ENCODE measurements at places on chromosomes 2 and 18.

- DNase-seq = no peak
Measured at GRCh38 chr18:54806526-54806925, 21.8 kb upstream of the RAB27B start.

- peak; percentile 6 for DNase-seq
Measured at GRCh38 chr18:1663879-1664705, 759.4 kb downstream of the ADCYAP1 start.

DNA sequence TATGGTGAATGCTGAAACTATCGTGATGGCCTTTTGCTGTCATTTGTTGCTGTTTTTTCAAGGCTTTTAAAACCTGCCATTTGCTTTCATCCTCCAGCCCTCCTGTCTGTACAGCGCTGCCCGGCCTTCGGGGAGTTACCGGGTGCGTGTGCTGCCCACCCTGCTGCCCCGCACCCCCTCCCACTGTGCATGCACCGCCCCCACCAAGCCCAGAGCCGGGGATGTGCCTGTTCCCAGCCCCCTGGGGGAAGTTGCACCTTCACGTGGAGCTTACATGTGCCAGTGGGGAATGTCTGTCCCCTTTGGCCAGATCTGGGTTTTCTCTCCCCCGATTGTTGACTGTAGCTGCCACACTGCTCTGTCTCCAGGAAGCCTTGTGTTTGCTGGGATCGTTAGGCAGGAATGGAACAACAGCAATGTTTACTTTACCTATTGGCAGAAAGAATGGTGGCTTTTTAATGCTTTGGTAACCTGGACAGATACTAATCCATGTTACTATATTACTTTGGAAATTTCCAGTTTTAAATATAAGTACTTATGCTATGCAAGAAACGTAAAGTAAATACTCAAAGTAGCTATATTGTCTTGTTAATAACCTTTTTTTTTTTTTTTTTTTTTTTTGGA lies 64.8 kb upstream of the RBM44 start:
- peak; percentile 92 for DNase-seq

GRCh38 chr2:154623819-154624218 lies 74.7 kb upstream of the KCNJ3 start:
- no peak for DNase-seq

- DNase-seq = peak; percentile 60
Measured at GRCh38 chr2:188293601-188294351, 2.1 kb downstream of the GULP1 start.

GRCh38 chr2:170271340-170271739 lies 93.4 kb downstream of the MYO3B start:
- peak; percentile 68 for DNase-seq

DNA sequence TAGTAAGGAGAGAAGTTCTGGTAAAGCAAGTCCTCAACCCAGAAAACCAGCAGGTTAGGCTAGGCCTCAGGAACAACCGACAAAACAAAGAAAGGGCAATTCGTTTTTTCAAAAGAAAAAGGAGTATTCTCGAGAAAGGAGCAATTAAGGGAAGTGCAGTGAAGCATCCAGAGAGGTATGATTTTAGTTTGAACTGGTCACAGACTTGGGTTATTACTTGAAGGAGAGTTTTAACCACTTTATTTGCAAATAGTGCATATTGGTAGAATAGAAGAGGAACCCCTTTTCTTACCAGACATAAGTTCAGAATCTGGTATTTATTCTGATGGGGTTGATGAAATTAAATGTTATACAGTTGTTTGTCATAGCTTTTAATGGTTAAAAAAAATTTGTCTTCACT lies 110.0 kb upstream of the GCFC2 start:
- no peak for DNase-seq

GRCh38 chr2:121483846-121484245 lies 46.8 kb upstream of the RNU4ATAC start:
- DNase-seq = no peak

- no peak for DNase-seq
Measured at GRCh38 chr18:63970809-63971205, 926 bp downstream of the SERPINB8 start.

DNA sequence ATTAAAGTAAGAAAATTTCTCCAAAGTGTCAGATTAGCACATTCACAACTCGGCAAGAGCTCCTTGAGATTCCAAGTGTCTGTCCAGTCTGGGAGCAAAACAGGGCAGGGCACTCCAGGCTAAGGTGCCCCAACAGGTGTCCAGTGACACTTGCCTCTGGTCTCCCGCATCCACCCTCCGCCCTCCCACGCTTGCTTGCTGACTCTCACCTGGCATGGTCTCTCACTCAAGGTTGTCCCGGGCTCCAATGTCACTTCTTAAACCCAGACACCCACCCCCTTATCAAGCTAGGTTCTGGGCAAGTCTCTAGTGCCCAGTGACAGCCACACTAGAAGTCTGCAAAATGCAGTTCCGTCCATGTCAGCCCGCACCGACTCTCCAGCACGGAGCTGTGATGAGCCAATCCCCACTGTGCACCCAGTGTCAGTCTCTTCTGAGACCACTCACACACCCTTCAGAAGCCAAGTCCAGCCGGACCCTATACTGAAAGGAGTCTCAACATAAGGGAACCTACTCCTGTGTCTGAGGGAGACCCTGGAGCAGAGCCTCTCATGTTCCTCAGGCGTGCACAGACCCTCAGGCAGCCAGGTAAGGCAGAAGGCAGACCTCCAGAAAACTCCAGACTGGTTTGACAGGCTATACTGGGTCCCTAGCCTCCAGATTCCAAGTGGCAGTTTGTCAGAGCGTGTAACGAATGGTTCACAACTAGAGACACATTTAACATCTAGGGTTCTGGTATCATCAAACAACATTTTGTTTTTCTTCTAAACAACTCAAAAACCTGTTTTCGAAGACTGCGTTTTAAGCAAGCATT lies 45.6 kb downstream of the HDLBP start:
- no peak for DNase-seq

GRCh38 chr2:4356109-4356508 lies 652.7 kb downstream of the DCDC2C start:
- no peak for DNase-seq

- no peak for DNase-seq
Measured at GRCh38 chr2:10342245-10342951, 39.7 kb downstream of the HPCAL1 start.

DNA sequence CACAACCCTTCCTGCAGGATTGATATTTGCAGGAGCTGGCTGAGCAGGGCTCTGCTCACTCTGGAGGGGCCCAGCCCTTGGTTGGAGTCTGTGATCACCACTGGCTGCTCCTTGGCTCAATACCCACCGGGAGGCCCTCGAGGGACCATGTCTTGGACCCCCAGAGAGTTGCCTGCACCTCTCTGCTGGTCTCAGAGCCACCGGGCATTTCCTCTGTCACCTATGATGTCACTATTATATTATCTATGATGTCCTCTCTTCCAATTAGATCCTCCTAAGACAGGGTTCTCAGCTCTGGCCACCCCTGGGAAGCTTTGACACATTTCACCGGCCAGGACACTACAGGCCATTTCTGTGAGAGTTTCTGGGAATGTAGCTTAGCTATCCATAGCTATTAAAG lies 113.1 kb downstream of the PDCL3 start:
- DNase-seq = no peak

DNA sequence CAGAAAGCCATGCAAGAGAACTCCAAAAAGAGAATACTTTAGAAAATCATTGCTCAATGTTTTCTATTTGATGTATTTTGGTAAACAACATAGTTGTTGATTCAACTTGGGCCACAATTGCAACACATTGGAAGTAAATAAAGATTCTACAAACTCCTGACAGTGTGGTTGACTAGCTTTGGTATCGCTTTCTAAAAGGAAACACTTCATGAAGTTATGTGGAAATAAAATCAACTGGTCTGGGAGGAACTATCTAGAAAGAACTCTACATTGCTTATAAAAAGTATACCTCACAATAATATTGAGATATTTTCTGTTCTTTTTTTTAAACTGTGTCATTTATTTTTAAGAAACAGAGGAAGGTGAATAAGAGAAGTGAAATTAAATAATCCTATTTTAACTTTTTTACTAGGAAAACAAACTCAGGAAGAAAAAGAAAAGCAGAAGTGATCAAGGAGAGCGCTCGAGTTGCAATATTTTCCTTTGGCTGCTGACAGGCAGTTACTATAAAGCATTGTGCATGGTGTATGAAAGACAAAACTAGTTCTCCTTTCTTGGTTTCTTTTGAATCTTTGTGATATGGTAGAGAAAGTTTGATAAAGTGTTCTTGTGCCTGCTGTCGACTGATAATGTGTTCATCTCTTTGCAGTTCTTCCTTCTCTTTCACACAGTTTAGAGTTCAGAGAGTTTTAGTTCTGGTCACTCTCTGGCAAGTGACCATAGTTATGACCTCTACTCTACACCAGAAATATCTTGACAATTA lies 3.0 kb downstream of the DHRS9 start:
- DNase-seq = no peak

DNA sequence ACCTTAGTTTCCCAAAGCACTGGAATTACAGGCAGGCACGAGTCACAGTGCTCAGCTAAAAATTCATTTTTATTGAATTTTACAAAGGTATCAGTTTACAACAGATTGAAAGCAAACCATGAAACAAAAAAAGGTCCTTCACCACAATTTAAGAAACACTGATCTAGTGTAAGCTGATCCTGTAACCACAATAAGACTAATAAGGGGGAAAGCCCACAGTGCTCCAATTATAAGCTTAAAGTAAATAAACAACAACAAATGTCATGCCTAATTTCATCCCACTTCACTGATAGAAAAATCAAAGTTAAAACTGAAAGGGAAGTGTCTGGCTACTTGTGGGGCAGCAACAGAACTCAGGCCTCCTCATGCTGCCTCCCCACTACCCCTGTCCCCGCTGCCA lies 49.2 kb downstream of the ICA1L start:
- DNase-seq = no peak

DNA sequence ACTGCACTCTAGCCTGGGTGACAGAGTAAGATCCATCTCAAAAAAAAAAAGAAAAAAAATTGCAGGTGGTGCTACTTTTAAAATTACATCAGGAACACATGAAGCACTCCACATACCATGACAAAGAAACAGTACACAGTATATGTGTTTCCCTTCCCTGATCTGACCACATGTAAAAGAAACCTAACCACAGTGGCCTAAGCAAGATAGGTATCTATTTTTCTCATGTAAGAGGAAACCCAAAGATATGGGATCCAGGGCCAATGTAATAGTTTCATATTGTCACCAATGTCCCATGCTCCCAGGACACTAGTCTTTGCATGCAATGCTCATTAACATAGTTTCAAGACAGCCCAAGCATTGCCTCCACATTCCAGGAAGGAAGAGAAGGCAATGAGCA lies 99.9 kb downstream of the DYM start:
- no peak for DNase-seq

- no peak for DNase-seq
Measured at GRCh38 chr2:81276595-81276994, 972.0 kb upstream of the LRRTM1 start.

DNA sequence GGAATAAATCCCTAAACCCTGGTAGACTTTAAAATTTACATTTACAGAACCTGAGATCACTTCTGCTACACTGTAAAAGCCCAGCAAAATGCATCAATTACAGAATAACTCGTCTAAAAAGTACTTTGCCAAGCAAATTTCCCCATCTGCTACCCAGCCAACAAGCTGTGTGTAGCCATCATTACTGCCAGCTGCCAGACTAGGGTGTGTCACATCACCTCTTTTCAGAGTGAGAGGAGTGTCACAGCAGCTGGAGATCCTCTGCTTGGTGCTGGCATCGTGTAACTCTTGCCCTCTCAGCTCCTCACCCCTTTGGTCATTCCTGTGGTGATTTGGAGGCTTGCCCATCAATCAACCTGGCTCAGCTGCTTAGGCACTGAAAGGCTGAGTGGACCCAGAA lies 340.4 kb upstream of the MMADHC start:
- DNase-seq = no peak

GRCh38 chr2:193808877-193809276 lies 1614.1 kb upstream of the TMEFF2 start:
- DNase-seq = no peak

DNA sequence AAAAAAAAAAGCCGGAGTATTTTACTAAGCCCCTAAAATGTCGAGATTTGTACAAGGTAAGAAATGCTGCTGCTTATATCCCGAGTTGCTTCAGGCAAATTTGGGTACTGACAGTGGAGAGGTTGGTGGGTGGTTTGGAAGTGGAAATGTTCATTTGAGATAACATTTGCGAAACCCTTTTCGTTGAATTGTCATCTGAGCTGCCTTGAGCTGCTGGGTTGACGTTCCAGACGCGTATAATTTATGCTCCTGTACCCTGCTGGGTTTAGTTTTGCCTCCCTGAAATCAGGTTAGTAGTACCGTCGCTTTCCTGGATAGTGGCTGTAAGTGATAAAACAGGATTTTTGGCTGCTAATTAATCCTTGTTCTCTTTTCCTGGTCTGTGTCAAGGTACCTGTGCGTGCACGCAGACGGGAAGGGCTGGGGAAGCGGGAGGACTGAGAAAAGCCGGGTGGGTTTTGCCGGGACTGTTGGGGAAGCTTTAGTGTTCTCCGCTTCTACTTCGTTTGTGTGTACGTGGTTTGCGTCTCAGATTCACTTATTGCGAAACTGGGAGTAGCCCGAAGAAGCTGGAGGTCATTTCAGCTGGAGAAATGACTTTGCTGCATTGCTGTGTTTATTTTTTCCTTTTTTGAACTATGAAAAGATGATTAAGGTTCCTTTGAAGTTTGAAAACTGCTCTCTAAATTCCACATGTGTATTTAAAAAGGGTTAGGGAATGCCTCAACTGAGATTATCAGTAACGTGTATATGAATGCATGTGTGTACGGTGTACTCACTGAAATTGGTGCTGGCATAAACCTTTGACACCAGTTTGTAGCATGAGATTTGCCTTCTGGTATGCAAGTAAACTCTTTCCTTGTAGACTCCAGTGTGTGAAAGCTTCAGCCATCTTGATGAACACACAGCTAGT lies 709 bp downstream of the UGP2 start:
- DNase-seq = no peak

- no peak for DNase-seq
Measured at GRCh38 chr2:231674587-231675338, 33.6 kb upstream of the PTMA start.
